ENCODE measurements at places on chromosomes 4 and X. TPM values are rescaled to one million over a fixed set of nuclear protein-coding genes. Genes with fewer than 3 reads are reported as not detected.

RPA4 gene
- 3.0 TPM for total RNA-seq

DNA sequence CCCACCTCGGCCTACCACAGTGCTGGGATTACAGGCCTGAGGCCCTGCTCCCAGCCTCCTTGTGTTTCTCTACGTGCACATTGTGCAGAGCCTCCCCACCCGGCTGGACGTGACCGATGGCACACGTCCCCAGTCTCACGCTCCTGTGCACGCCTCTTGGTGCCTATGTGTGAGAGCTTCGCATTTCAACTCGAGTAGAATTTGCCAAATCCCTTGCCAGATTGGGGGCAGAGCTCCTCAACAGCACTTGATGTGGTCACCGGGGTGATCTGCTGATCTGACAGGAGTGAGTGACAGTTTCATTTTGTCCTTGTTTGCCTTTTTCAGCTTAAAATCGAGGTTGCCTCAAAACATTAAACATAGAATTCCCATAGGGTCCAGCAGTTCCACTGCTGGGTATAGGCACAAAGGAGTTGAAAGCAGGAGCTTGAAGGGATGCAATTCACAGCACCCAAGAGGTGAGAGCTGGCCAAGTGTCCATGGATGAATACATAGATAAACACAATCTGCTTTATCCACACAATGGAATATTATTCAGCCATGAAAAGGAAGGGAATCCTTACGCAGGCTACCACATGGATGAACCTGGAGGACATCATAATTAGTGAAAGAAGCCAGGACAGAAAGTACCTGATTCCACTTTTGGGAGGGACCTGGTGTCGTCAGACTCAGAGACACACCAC is 17.6 kb downstream of the TMEM187 start:
- no peak for DNase-seq
- H3K27ac ChIP-seq = no peak overlapping the region
- H3K27me3 ChIP-seq = no peaks in the 10 kb centered on the region
- H3K4me1 ChIP-seq = no peaks in the 10 kb centered on the region
- no peak overlapping the region for H3K4me3 ChIP-seq

GRCh38 chr4:40632080-40632479 is 2.4 kb upstream of the RBM47 start:
- H3K27me3 ChIP-seq = no peaks in the 10 kb centered on the region
- H3K4me1 ChIP-seq = peaks cover 20% of the 10 kb centered on the region
- DNase-seq = no peak

- no peak overlapping the region for H3K4me3 ChIP-seq
- no peak for DNase-seq
- H3K4me1 ChIP-seq = no peaks in the 10 kb centered on the region
Measured at GRCh38 chr4:82479562-82479961, 49.2 kb downstream of the ENOPH1 start.

DNA sequence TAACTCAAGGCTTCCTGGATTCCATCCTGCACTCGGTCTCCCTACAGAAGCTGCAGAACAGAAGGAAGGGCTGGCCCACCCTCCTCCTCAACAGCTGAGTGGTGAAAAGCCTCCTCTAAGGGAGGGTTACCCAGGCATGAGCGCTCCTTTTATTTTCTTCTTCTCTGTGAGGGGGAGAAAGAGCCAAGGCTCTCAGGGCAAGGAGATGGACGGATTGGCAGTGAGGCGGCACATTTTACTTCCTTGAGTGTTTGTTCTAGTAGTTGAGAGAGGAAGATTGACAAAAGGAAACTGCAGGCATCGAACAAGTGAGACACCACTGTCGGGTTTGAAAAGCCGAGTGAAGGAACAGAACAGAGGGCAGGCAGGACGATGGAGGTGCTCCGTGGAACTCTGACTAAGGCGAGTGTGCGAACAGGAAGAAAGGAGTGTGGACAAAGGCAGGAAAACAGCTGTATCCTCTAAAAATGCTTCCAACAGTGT is 38.4 kb upstream of the STS start:
- peaks cover 2% of the 10 kb centered on the region for H3K36me3 ChIP-seq
- peaks cover 15% of the 10 kb centered on the region for H3K4me1 ChIP-seq
- no peaks in the 10 kb centered on the region for H3K27me3 ChIP-seq
- no peak for DNase-seq
- H3K27ac ChIP-seq = no peak overlapping the region
- H3K4me3 ChIP-seq = no peak overlapping the region

- no peak within 1 kb of the TSS for H3K27ac ChIP-seq
- H3K27me3 ChIP-seq = no peaks in the 10 kb centered on the region
- no peaks in the 10 kb centered on the region for H3K36me3 ChIP-seq
- no peaks in the 10 kb centered on the region for H3K4me1 ChIP-seq
- peak; percentile 1 for DNase-seq
Measured at GRCh38 chrX:75522565-75523431, at the start of gene ZDHHC15. Gene ZDHHC15, minus strand, starts transcription at chrX:75523037. Its CDS starts 13 bp downstream, at chrX:75523024.

Data from PC-3 (cell line).